ENCODE measurements at places on chromosomes 6 and 20.

- no peak for DNase-seq
These were observed 35.5 kb upstream of the GJA1 start for GRCh38 chr6:121399966-121400365.

DNA sequence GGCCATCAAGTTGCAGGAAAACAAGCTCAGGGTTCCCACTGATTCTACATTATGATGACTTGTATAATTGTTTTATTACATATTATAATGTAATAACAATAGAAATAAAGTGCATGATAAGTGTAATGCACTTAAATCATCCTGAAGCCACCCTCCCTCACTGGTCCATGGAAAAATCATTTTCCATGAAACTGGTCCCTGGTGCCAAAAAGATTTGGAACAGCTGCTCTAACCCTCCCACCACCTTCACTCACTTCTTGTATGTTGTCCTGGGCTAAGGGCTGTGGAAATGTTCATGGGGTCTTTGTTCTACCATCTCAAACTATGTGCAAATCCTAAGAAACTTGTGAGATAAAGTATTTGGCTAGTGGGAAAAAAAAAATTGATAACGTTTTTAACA lies 133.8 kb downstream of the LRRC1 start:
- no peak for DNase-seq

- no peak for DNase-seq
These were observed 156.7 kb upstream of the TENT5A start for GRCh38 chr6:81909162-81909561.

GRCh38 chr6:15331629-15332251 lies 85.9 kb downstream of the JARID2 start:
- no peak for DNase-seq

DNA sequence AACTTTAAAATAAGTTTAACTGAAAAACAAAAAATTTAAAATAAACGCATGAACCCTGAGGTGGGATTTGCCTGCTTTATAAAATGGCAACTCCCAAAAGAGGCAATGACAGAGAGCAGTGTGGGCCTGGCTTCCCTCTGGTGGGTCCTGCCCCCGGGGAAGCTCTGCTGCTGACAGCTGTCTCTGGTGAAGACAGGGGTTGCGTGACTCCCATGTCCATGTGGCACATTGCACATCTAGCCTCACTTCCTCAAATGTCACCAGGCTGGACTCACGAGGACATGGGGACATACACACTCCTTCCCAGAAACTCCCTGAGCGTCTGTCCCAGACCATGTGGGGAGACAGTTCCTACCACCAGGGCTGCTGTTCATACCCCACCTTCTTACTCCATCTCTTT lies 66.2 kb downstream of the ABHD12 start:
- no peak for DNase-seq

- DNase-seq: no peak
These were observed 327.3 kb downstream of the FRK start for GRCh38 chr6:115733426-115733825.

GRCh38 chr6:43766964-43767461 lies 3.0 kb upstream of the VEGFA start:
- no peak for DNase-seq

- DNase-seq: no peak
These were observed 98.9 kb upstream of the ENPP5 start for GRCh38 chr6:46269447-46270229.

DNA sequence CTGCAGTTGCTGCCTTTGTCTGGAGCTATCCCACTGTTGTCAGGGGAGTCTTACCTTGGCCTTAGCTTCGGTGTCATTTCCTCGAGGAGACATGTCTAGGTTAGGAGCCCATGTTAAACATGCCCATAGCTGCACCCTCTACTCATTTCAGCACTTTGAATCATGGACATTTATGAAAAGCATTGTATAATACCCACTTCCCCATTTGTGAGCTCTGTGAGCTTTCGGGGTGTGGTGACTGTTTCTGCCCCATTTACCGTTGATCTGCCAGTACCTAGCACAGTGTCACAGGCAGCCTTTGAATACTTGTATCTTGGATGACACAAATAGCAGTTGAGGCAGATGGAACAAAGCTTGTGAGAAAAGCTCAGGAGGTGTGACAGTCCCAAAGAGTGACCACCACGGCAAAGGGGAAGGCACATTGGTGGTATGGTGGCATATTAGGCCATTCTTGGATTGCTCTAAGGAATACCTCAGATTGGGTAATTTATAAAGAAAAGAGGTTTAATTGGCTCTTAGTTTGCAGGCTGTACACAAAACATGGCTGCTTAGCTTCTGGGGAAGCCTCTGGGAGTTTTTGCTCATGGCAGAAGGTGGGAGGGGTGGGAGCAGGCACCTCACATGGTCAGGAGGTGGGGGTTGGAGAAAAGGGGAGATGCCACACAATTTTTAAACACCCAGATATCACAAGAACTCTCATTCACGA lies 42.0 kb downstream of the JARID2 start:
- no peak for DNase-seq

- no peak for DNase-seq
These were observed 38.8 kb downstream of the EZR start for GRCh38 chr6:158780246-158780884.

DNA sequence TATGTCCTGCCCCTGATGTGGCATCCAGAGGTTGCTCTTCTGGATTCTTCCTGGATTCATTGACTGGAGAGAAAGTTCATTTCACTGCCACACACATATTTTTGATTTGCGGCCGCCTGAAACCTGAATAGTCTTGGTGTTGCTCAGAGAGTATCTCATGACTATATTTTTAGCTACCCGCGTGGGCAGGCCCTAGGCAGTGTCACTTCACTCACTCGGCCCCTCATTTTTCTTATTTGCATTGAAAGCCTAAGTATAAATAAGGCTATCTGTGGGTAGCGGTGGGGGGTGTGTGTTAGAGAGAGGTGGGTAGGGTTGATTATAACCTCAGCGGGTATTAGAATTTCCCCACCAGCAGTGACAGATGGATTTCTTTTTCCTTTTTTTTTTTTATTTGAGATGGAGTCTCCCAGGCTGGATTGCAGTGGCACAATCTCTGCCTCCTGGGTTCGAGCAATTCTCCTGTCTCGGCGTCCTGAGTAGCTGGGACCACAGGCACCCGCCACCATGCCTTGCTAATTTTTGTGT lies 113.5 kb downstream of the JARID2 start:
- DNase-seq: no peak

- no peak for DNase-seq
These were observed 47.7 kb downstream of the BCKDHB start for GRCh38 chr6:80154160-80154559.

GRCh38 chr6:100833972-100834574 lies 47.1 kb downstream of the ASCC3 start:
- DNase-seq: no peak
